NCI-H748 treated with DMSO at 0.1 percent for 48 hours (cell line): ENCODE measurements at places on chromosomes 2 and 18.

GRCh38 chr2:239258248-239258647, 142.6 kb downstream of the HDAC4 start:
- no peak for DNase-seq

GRCh38 chr18:35695384-35695783, 113.8 kb downstream of the GALNT1 start:
- DNase-seq: no peak

DNA sequence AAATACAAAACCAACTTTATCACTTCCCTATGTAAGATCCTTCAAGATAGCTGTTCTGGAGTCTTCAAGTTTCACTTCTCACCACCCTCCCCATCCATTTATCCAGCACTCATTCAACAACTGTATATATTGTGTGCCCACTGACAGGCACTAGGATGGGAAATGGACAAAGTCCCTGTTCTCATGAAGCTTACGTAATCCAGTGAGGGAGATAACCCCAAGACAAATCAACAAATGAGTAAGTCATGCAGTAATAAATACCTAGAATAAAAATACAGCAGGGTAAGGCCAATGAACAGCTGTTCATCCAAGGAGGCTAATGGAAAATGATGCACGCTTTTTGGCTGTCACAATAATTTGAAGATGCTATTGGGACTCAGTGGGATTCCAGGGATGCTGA, 133.8 kb downstream of the MEMO1 start:
- DNase-seq: no peak

GRCh38 chr2:77370511-77370910, 151.7 kb downstream of the LRRTM4 start:
- DNase-seq: no peak

- no peak for DNase-seq
Observed at GRCh38 chr18:2881088-2881839, 34.5 kb downstream of the EMILIN2 start.

GRCh38 chr2:182166406-182166805, 180.8 kb downstream of the PPP1R1C start:
- DNase-seq: no peak
